Renal cortex interstitium (tissue), 15 donors: ENCODE measurements at places on chromosomes 11 and 22. TPM values are rescaled to one million over a fixed set of nuclear protein-coding genes. Genes with fewer than 3 reads are reported as not detected.

GRCh38 chr11:1742869-1743584 lies 7.4 kb downstream of the IFITM10 start:
- DNase-seq: no peak

DNA sequence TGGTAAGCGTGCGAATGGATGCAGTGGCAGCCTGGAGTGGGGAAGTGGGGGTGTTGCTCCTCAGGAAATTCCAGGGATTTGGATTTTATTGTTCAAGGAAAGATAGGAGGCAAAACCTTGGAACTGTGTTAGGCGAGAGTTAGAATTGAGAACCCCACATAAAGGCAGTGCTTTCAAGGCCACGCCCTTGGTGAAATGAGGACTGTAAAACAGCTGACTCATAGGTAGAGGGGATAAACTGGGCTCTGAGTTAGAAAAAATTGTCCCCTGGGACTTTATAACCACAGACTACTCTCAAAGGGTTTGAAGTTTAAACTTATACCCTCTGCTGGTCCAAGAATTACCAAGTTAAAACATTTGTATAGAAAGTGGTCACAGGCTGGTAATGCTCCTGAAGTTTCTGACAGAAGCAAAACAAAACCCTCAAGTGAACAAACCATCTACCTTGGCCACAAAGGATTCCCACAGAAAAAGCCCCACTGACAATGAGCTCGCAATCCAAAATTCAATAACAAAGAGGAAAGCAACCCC lies 250.3 kb upstream of the TBCEL start:
- no peak for DNase-seq

DNA sequence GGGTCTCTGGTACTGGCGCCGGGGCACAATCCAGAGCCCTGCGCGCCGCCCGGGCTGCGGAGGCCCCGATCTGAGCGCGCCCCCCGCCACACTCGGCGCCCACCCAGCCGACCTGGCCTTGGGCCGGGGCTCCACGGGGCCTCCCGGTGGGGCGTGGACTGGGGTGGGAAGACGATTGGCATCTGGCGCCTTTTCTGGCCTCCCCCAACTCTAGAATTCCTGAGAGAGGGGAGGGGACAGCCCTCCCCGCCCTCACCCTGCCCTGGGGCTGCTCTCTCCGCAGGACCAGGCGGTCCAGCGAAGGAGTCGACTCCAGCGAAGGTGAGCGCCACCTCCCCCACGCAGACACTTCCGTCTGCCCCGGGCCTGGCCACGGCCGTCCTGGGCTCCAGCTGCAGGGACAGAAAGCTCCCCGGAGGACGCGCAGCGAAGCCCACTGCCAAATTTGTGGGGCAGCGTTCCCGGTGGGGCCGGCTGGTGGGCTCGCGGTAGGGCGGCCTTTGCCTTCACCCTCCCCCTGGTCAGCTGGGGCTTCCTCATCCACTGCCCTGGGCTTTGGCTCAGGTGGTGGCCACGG lies 593 bp downstream of the SSH3 start:
- no peak for DNase-seq

GRCh38 chr11:65850217-65851082 lies 7.5 kb downstream of the CFL1 start:
- no peak for DNase-seq

DNA sequence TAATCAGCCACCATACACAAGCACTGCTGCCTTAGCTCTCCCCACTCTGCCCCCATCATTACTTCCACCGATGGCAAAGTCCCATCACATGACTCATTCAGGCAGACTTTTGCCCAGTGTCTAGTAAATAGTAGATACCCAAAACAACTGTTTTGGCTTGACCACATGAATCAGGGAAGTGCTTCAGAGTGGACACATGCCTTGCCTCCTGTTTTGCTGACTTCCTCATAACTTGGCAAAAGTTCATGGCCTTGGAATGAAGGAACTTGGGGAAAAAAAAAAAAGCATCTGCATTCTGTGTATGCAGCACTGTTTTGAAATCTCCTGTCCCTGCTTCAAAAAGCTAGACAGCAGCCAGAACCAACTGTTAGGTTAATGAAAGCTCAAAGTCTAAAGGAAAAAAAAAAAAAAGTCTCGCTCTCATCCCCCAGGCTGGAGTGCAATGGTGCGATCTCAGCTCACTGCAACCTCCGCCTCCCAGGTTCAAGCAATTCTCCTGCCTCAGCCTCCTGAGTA lies 335.3 kb downstream of the FAM181B start:
- no peak for DNase-seq

DNA sequence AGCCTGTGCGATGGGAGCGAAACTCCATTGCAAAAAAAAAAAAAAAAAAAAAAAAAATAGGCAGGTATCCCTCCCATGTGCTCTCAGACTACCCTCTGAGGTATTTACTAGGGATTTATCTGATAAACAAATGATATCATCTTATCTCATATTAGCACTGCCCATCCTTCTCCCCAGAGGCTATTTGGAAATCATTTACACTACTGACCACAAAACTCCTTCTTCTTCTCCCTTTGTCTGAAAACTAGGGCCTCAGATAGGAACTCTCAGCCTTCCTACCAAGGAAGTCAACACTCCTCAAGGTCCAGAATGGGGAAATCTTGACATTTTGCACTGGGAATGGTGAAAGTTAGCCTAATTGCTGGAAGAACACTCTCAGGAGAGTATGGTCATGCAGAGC lies 46.4 kb downstream of the LARGE2 start:
- no peak for DNase-seq

DNA sequence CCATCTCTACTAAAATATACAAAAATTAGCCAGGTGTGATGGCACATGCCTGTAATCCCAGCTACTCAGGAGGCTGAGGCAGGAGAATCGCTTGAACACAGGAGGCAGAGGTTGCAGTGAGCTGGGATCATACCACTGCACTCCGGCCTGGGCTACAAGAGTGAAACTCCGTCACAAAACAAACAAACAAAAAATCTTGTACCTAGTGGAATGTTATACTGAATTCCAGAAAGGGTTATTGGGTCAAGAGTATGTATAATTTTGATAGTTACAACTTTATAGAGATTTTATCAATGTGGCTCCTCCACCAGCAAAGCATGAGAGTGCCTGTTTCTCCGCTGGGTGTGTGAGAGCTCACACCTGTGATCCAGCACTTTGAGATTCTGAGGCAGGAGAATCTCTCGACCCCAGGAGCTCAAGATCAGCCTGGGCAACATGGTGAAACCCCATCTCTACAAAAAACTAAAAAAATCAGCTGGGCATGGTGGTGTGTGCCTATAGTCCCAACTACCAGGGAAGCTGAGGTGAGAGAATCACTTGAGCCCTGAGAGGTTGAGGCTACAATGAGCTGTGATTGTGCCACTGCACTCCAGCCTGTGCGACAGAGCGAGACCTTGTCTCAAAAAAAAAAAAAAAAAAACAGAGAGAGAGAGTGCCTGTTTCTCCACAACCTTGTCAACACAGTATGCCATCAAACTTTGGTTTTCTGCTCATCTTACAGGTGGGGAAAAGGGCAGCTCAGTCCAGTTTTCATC lies 12.7 kb upstream of the FOLR1 start:
- no peak for DNase-seq

DNA sequence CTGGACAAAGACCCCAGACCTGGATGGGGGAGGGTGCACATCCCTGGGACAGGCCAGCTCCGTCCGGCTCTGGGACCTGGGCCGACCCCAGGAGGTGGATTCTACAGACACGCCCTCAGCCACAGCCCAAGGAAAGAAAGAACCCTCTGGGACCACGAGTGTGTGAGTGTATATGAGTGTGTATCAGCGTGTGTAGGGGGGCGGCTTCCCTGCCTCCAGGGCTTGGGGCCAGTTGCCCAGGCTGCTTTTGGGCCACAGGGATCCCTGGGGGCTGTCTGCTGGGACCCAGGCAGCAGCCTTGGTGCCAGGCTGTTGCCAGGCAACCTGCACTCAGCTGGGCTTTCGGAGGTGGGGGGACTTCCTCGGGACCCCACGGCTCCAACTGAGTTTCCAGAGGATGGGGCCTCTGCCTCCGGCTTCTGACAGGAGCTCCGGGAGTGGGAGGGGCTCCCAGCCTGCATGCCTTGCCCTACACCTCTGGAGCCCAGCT lies 8.9 kb downstream of the DUSP8 start:
- no peak for DNase-seq

GRCh38 chr11:11444804-11445131 lies 91.7 kb upstream of the CSNK2A3 start:
- DNase-seq: no peak

GRCh38 chr11:545171-545570 lies 7.8 kb downstream of the LRRC56 start:
- DNase-seq: no peak

- no peak for DNase-seq
These were observed 109.7 kb upstream of the RRM1 start for GRCh38 chr11:3984896-3985295.

GRCh38 chr11:288478-289397 lies at the start of gene PGGHG:
PGGHG (plus strand) TSS chr11:289126; CDS start chr11:289817, 691 bp downstream.
- DNase-seq: no peak

- DNase-seq: no peak
These were observed 137.5 kb upstream of the HSD17B12 start for GRCh38 chr11:43542750-43543712.

- no peak for DNase-seq
These were observed 143.9 kb downstream of the CADM1 start for GRCh38 chr11:115360186-115360824.

DNA sequence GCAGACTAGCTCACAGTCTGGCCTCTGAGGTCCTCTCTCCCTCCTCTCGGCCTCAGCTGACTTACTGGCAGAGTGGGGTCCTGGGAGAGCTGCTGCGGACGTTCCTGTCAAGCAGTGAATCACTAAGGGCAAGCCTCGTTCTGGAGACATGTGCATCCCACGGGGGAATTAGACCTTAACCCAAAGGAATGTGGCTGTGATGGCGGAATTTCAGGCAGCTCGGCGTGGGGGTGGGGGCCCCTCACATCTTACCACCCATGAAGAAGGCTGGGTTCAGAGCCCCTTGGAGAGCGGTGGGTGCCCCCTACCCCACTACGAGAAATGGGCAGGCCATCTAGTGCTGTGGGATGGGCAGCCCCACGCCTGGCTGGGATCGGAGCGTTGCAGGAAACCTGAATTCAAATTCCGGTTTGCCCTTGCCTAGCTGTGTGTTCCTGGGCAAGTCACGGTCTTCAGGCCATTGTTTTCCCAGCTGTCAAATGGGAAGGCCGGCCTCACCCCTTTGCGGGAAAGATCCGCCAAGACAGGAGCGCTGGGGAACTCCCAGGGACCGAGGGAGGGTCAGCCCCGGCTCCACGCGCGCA lies 554 bp downstream of the LRRC32 start:
- no peak for DNase-seq

DNA sequence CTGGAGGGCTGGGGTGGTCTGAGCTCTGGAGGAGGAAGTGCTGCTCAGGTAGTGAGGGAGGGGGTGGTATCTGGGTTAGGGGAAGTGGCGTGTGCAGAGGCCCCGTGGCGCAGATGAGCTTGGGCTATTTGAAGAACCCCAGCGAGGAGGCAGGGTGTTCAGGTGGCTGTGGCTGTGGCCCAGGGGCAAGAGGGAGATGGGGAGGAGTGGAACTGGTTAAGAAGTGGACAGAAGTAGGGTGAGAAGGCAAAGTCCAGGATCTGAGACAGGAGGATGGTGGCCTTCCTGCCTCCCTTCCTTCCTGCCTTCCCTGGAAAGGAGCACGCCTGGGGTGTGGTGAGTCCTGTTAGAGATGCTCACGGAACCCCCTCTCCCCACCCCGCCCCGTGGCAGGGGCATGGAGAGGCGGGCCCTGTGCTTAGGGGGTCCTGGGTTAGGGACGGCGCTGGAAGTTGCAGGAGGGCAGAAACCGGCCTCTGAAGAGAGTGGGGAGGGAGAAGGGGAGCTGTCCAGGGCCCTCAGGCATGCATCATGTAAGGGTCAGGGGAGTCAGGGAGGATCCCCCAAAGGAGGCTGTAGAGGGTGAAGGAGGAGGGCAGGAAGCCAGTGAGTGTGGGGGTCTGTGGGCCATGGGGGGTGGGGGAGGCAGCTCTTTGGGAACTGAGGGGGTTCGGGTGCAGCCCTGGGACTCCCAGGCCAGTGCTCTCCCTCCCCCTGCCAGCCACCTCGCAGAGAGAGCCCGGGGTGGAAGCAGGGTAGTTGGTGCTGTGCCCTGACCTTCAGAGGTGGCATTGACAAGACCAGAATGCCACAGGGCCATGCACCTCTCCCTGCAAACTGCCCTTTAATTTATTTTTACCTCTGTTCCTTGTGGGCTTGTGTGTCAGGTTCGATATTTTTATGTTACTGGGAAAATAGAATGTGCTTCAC lies 63.7 kb upstream of the PARVG start:
- DNase-seq: no peak

- peak; percentile 38 for DNase-seq
These were observed 82.3 kb downstream of the RCN1 start for GRCh38 chr11:32172848-32173834.

Gene LIF
- 2.3 TPM for polyA plus RNA-seq

Gene VWCE
- 3.1 TPM for polyA plus RNA-seq

Gene DDTL
- polyA plus RNA-seq: 8.0 TPM

Gene OR4C11
- polyA plus RNA-seq: not detected

Gene STK33
- 31.8 TPM for polyA plus RNA-seq
